ENCODE measurements at places on chromosomes 13 and 19. TPM values are rescaled to one million over a fixed set of nuclear protein-coding genes. Genes with fewer than 3 reads are reported as not detected.

GRCh38 chr13:30395192-30396158, 26.8 kb upstream of the UBE2L5 start:
- DNase-seq, result peak; percentile 96
- no peaks in the 10 kb centered on the region for H3K36me3 ChIP-seq
- no peaks in the 10 kb centered on the region for H3K27me3 ChIP-seq

GRCh38 chr19:40279761-40280607, 5.2 kb downstream of the AKT2 start:
- H3K27ac ChIP-seq, result peak overlapping the region; percentile 49
- DNase-seq, result peak; percentile 44
- peaks cover 70% of the 10 kb centered on the region for H3K4me1 ChIP-seq
- peaks cover 5% of the 10 kb centered on the region for H3K36me3 ChIP-seq
- no peaks in the 10 kb centered on the region for H3K27me3 ChIP-seq

DNA sequence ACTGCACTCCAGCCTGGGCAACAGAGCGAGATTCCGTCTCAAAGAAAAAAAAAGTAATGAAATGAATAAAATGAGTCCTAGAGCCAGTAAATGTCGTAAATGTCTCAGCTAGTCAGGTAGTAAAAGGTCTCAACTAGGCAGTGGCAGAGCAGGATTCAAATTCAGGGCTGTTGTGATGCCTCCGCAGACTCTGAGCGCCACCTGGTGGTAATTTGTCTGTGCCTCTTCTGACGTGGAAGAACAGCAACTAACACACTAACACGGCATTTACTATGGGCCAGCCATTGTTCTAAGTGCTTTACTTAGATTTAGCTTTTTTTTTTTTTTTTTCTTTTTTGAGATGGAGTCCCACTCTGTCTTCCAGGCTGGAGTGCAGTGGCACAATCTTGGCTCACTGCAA, 30.2 kb downstream of the CYP2F1 start:
- H3K27ac ChIP-seq, result no peak overlapping the region
- H3K36me3 ChIP-seq, result no peaks in the 10 kb centered on the region
- H3K4me1 ChIP-seq, result no peaks in the 10 kb centered on the region
- no peaks in the 10 kb centered on the region for H3K27me3 ChIP-seq
- no peak overlapping the region for H3K4me3 ChIP-seq

GRCh38 chr19:28242317-28242927, 970.5 kb downstream of the UQCRFS1 start:
- H3K4me1 ChIP-seq, result no peaks in the 10 kb centered on the region
- H3K36me3 ChIP-seq, result no peaks in the 10 kb centered on the region
- no peak overlapping the region for H3K27ac ChIP-seq
- no peak for DNase-seq
- H3K4me3 ChIP-seq, result no peak overlapping the region
- peaks cover 11% of the 10 kb centered on the region for H3K27me3 ChIP-seq

GRCh38 chr19:39768786-39769185, 9.9 kb upstream of the LEUTX start:
- H3K4me3 ChIP-seq, result no peak overlapping the region
- H3K36me3 ChIP-seq, result no peaks in the 10 kb centered on the region
- DNase-seq, result no peak
- no peaks in the 10 kb centered on the region for H3K4me1 ChIP-seq
- H3K27me3 ChIP-seq, result peaks cover 13% of the 10 kb centered on the region
- no peak overlapping the region for H3K27ac ChIP-seq

DNA sequence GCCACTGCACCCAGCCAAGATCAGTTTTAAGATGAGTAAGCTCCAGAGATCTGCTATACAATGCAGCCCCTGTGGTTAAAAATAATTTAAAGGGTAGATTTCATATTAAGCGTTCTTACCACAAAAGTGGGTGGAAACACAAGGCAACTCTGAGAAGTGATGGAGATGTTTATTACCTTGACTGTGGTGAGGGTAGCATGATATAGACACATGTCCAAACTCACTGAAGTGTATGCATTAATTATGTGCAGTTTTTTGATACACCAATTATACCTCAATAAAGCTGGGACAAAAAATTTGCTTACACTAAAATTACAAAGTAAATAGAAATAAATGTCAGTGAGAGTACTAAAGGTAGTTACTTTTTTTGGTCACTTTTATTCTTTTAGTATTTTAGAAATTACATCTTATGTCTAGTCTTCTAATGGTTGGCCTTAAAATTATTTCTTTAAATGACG, 696.5 kb downstream of the UQCRFS1 start:
- H3K27ac ChIP-seq, result no peak overlapping the region
- H3K4me3 ChIP-seq, result no peak overlapping the region
- H3K4me1 ChIP-seq, result no peaks in the 10 kb centered on the region
- H3K36me3 ChIP-seq, result no peaks in the 10 kb centered on the region
- no peak for DNase-seq

GRCh38 chr19:4639531-4640246, 373 bp downstream of the TNFAIP8L1 start:
- H3K27ac ChIP-seq, result peak overlapping the region; percentile 50
- no peaks in the 10 kb centered on the region for H3K36me3 ChIP-seq
- peak overlapping the region; percentile 79 for H3K4me3 ChIP-seq
- H3K4me1 ChIP-seq, result peaks cover 35% of the 10 kb centered on the region
- DNase-seq, result peak; percentile 60

- no peak overlapping the region for H3K4me3 ChIP-seq
- H3K27ac ChIP-seq, result no peak overlapping the region
- peaks cover 5% of the 10 kb centered on the region for H3K4me1 ChIP-seq
- DNase-seq, result no peak
Measured at GRCh38 chr13:50158385-50159165, 143.3 kb downstream of the KCNRG start.

DNA sequence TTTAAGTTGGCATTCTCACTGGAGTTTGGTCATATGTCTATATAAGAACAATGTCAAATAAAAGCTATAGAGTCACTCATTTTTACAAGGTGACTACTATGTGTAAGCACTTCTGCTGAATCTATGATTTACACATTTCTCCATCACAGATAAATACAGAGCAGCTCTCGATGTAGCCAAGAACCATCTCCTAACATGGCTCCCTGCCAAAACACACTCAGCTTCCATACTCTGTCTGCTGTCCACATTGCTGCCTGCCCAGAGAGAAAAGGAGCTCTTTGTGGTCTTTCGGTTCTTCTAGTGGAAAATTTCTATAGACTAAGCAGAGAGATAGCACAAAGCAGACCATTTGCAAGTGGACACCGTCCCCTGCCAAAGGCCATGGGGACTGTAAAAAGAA, 190.9 kb upstream of the KLF12 start:
- no peaks in the 10 kb centered on the region for H3K27me3 ChIP-seq
- H3K4me1 ChIP-seq, result no peaks in the 10 kb centered on the region
- H3K4me3 ChIP-seq, result no peak overlapping the region
- H3K36me3 ChIP-seq, result no peaks in the 10 kb centered on the region
- DNase-seq, result no peak

- no peak overlapping the region for H3K4me3 ChIP-seq
- H3K36me3 ChIP-seq, result peaks cover 26% of the 10 kb centered on the region
- no peaks in the 10 kb centered on the region for H3K27me3 ChIP-seq
- H3K27ac ChIP-seq, result no peak overlapping the region
- no peaks in the 10 kb centered on the region for H3K4me1 ChIP-seq
Measured at GRCh38 chr19:33465834-33466233, 55.8 kb downstream of the PEPD start.

GRCh38 chr13:28181413-28181812, 43.1 kb downstream of the PAN3 start:
- H3K4me1 ChIP-seq, result no peaks in the 10 kb centered on the region
- no peak for DNase-seq
- H3K27ac ChIP-seq, result no peak overlapping the region
- no peaks in the 10 kb centered on the region for H3K27me3 ChIP-seq
- peaks cover 21% of the 10 kb centered on the region for H3K36me3 ChIP-seq
- H3K4me3 ChIP-seq, result no peak overlapping the region

GRCh38 chr13:106115081-106115480, 420.4 kb downstream of the EFNB2 start:
- no peak for DNase-seq
- H3K36me3 ChIP-seq, result no peaks in the 10 kb centered on the region
- no peak overlapping the region for H3K4me3 ChIP-seq
- H3K27me3 ChIP-seq, result no peaks in the 10 kb centered on the region

Gene GJA3
- not detected for total RNA-seq

DNA sequence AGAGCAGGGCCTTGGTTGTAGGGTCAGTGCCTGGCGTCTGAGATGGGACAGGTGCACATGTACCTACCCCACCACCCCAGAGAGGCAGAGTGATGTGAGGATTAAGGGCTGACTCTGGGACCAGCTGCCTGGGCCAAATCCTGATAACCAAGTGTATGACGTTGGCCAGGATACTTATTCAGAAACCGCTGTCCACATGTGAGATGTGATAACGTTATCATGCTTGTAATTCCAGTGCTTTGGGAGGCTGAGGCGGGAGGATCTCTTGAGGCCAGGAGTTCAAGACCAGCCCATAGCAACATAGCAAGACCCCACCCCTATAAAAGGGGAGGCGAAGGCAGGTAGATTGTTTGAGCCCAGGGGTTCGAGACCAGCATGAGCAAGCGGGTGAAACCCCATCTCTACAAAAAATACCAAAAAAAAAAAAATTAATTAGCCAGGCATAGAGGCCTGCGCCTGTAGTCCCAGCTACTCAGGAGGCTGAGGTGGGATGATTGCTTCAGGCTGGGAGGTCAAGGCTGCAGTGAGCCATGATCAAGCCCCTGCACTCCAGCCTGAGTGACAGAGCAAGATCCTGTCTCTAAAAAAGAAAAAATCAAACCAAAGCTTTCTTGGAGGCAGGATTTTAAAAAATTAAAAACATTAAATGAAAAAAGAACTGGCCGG, 10.0 kb downstream of the ADGRE5 start:
- H3K4me3 ChIP-seq, result no peak overlapping the region
- H3K4me1 ChIP-seq, result peaks cover 18% of the 10 kb centered on the region
- H3K27ac ChIP-seq, result no peak overlapping the region
- peaks cover 83% of the 10 kb centered on the region for H3K36me3 ChIP-seq

Gene CAMSAP3
- total RNA-seq, result 25.6 TPM

- H3K36me3 ChIP-seq, result no peaks in the 10 kb centered on the region
- no peak overlapping the region for H3K27ac ChIP-seq
- no peak overlapping the region for H3K4me3 ChIP-seq
- no peak for DNase-seq
Measured at GRCh38 chr13:37392389-37392788, 206.2 kb downstream of the POSTN start.

- peaks cover 8% of the 10 kb centered on the region for H3K4me1 ChIP-seq
- peak overlapping the region; percentile 72 for H3K4me3 ChIP-seq
- DNase-seq, result peak; percentile 69
- H3K27ac ChIP-seq, result peak overlapping the region; percentile 59
- H3K27me3 ChIP-seq, result peaks cover 5% of the 10 kb centered on the region
- H3K36me3 ChIP-seq, result no peaks in the 10 kb centered on the region
Measured at GRCh38 chr13:20118268-20119140, 42.3 kb downstream of the GJA3 start.

DNA sequence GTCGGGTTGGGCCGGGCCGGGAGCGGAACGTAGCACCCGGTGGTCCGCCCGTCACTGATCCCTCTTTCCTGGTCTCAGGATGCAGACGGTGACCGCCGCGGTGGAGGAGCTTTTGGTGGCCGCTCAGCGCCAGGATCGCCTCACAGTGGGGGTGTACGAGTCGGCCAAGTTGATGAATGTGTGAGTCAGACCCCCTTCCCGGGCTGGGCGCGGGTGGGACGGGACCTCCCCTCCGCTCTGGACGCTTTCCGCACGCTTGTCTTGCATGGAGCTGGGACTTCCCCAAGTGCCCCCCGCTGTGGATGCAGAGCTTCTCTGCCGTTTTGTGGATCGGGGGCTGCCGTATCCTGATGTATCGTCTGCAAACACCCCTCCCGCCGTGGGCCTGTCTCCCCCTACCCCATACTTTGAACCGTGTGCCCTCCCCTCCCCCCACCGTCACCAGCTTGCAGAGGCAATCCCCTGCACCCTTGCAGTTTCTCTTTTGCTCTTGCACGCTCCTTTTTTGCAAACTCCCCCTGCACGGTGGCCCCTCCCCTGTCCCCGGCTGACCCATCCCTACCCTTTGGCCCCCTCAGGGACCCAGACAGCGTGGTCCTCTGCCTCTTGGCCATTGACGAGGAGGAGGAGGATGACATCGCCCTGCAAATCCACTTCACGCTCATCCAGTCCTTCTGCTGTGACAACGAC, 669 bp downstream of the GADD45B start:
- H3K27ac ChIP-seq, result peak overlapping the region; percentile 89
- H3K4me3 ChIP-seq, result peak overlapping the region; percentile 97
- H3K4me1 ChIP-seq, result peaks cover 38% of the 10 kb centered on the region
- peak; percentile 70 for DNase-seq
- no peaks in the 10 kb centered on the region for H3K27me3 ChIP-seq

DNA sequence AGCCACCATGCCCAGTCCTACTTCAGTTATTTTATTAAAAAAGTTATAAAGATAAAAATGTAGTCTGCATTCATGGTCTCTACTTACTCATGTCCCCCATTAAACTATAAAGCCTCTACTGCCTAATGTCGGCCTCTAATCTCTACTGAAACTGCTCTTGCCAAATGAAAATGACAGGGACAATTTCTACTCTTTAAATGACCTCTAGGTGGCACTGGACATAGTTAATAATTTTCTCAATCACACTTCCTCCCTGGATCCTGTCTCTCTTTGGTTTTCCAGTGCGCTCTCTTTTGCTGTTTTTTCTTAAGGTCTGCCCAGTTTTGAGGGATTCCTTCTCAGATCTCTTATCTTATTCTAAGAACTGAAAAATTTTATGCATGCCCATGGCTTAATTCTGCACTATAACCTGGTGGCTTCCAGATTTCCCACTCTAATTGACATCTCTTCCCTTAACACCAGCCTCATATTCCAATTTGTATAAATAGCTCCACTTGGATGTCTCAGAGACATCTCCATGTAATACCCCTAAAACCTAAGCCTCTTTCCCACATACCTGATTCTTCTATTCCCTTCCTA, 54.3 kb downstream of the MTMR6 start:
- no peaks in the 10 kb centered on the region for H3K27me3 ChIP-seq
- no peaks in the 10 kb centered on the region for H3K36me3 ChIP-seq
- H3K4me1 ChIP-seq, result peaks cover 7% of the 10 kb centered on the region
- no peak overlapping the region for H3K27ac ChIP-seq

Gene IGFL1
- total RNA-seq, result not detected

DNA sequence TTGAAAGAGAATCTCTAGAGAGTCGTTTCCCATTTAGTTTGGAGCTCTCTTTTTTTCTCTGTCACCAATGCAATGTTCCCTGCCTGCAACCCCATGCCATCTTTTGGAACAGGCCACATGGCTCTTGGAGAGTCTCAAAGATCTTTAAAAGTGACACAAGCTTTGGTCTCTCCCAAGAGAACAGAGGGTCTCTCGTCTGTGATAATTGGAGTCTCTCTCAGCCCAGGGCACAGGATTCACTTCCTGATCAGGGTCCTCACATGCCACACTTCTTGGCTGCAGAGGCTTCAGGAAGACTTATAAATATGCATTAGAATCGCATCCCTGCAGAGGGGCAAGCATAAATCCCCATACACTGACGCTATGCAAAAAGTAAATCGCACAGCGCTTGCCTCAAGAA, 240.5 kb downstream of the IRS2 start:
- no peaks in the 10 kb centered on the region for H3K27me3 ChIP-seq
- no peak overlapping the region for H3K27ac ChIP-seq
- no peak overlapping the region for H3K4me3 ChIP-seq
- H3K36me3 ChIP-seq, result no peaks in the 10 kb centered on the region

GRCh38 chr19:55156202-55157063, 1.1 kb downstream of the TNNI3 start:
- peaks cover 9% of the 10 kb centered on the region for H3K4me1 ChIP-seq
- H3K27me3 ChIP-seq, result peaks cover 49% of the 10 kb centered on the region
- peak overlapping the region; percentile 11 for H3K4me3 ChIP-seq
- DNase-seq, result no peak

Data from lower lobe of right lung (tissue), 2 donors.